ENCODE measurements at places on chromosomes 4 and X.
A peak's percentile ranks its signal among the peaks of the same experiment; 100 is the strongest.

DNA sequence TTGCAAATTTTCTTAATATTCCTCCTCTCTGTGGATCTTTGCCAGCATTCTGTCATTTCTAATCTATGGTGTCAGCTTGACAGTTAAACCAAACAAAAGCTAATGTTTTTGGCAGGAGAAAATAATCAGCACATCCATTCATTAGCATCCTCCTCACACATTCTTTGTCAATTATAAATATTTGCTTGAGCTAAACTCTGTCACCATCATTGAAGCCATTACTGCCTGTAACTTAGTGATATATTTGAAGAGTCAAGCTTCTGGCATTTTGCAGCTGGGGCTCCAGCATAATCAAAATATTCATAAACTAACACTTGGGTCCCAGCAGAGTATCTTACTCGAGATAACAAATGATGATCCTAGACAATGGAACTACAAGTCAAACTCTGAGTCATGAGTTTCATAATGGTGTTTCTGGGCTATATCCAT, 126.1 kb downstream of the EIF4E start:
- DNase-seq = peak; percentile 6

DNA sequence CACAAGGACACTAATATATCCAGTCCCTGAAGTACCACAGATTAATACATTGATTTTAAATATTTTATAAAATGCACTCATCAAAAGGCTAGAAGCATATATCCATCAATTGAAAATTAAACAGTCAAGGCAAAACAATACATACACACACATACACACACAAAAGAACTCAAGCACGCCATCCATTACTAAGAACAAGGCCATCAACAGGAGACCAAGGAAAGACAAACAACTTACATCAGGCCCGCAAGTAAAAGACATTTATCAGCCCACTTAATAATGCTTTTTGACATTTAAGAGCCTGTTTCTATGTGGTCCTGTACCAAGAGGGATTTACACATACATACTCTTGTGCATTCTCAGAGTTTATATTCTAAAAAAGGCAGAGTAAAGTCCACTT, 50.0 kb upstream of the ZNF827 start:
- DNase-seq = no peak

DNA sequence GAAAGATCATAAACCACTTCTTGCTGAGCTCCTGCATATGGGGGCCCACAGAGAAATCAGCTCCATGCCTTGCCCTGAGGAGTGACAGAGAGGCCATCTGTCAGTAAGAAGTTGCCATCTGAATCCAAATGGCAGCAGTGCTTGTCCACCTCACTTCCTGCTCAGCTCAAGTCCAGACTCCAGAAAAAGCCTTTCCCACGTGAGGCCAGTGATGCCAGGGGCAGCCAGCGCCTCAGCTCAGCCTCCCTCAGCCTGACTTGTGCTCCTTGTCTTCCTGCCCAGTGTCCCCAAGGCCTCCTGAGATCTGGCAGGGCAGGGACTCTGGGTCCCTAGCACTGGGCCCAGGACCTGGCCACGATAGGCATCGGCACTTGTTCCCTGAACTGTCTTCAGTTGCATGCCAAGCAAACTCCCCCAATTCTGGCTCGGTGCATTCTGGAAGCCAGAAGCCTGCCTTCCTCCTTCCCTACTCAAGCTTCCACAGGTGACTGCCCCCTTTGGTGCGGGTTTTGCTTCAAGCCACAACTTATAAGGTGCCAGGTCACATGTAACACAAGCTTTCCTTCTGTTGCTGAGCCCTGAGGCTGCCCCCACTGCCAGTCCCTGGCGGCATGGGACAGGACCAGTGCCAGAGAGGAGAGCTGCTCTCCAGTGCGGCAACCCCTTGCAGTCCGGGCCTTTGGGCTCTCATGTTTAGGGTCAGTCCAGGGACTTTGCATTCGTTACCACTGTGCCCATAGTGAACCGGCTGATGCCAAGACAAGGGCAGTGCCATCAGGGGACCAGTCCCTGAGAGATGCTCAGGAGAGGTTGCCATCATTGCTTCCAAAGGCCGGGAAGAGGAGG, 2.2 kb downstream of the ZNF185 start:
- DNase-seq = no peak

DNA sequence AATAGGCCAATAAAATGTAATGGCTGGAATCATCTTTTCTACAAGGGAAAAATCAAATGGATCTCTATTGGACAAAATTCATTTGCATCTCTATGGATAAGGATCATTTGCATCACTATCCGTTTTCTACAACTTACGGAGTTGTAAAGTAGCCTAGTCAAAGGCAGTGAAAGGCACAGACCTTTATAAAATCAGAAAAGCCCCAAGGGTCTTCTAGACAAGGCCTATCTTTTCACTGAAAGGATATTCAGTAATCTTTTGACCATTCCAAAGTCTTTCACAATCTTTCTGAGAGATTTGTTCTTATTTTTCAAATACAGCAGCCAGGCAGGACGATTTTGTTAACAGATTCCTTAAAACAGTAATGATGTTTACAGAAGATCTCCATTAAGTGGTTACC, 119.5 kb upstream of the JADE1 start:
- no peak for DNase-seq

DNA sequence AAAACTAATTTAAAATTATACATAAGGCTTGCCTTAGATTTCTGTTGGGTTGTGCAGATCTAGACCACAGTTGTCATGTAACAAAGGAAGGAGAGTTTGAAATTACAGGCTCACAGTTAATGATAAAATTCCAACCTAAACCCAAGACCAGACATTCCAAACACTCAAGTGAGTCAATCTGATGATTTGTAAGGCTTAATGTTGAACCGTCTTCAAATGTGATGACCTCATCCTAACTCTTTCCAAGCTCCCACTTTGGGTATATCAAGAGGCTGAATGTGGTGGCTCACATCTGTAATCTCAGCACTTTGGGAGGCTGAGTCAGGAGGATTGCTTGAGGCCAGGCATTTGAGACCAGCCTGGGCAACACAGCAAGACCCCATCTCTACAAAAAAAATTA, 149.2 kb downstream of the TBL1X start:
- peak; percentile 89 for DNase-seq

DNA sequence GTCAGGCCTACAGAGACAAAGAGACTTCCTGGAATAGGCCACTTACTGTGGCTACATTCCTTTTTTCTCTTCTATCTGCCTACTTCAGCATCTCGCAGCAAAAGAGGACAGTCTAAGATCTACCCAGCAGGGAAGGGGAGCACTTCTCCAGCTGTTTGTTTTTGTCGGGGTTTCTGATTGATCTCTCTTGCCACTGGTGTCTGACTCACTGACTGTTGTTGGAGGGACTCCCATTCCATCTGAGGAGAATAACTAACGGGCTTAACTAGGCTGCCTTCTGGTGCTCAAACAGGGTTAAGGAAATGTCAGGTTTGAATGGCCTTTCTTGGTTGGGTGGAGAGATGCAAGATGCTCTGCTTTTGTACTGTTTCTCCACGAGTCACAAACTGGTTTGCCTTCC, 100.2 kb upstream of the TMEM164 start:
- peak; percentile 7 for DNase-seq

GRCh38 chr4:20351360-20352162, 99.9 kb downstream of the SLIT2 start:
- DNase-seq = no peak

DNA sequence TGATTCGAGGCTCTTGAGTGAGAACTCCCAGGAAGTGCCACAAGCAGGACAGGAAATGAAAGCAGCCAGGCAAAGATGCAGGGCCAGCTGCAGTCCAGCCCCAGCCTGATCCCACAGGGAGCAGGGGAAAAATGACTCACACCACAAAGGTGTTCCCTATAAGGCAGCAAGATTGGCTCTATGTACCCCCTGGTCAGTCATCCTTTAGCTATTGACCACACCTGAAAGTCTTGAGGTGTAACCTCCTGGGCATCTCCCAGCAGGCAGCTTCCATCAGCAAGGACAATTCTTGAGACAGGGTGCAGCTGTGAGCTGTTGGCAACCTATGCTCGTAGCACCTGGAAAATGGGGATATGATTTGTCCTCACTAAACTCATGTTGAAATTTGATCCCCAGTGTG, 27.9 kb upstream of the EXOC1L start:
- DNase-seq = peak; percentile 9

GRCh38 chr4:153684182-153684970, at the start of gene TLR2:
TSS of gene TLR2 (plus strand) at chr4:153684280. CDS start at chr4:153702908, 18,628 bp downstream.
- DNase-seq = no peak

GRCh38 chrX:51494409-51494808, 2.0 kb downstream of the NUDT11 start:
- no peak for DNase-seq

GRCh38 chrX:5536261-5536660, 692.4 kb downstream of the NLGN4X start:
- DNase-seq = no peak

DNA sequence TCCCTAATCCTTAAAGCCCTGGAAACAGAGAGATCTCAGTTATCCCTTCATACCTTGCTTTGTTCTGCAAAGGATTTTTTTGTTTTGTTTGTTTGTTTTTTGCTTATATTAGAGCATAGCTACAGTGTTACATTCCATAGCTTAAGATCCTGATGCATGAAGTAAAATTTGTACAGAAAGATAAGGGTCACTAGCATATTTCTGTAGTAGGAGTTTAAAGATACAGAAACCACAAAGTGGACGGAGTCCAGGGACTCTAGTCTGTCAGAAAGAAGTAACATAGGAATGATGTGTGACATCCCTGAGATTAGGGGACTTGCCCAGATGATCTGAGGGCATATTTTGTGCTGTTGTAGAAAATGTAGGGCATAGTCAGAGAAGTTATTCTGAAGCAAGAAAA, 151.9 kb upstream of the PLAC1 start:
- DNase-seq = no peak

DNA sequence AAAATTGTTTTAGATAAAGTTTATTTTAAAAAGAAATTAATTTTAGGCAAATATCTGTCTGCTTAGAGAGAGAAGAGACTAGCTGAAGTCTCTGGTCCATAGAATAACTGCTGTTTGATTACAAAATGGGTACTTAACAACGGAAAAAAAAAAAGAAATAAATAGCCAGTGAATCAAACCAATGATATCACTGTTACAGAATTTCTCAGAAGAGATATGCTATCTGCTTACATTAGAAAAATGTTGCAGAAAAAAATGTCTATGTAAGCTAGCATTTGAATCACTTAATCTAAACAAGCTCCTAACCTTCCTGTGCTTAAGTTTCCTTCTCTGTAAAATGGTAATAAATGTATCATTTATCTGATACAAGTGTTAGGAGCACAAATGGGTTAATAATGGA, 189.9 kb downstream of the IL15 start:
- no peak for DNase-seq

DNA sequence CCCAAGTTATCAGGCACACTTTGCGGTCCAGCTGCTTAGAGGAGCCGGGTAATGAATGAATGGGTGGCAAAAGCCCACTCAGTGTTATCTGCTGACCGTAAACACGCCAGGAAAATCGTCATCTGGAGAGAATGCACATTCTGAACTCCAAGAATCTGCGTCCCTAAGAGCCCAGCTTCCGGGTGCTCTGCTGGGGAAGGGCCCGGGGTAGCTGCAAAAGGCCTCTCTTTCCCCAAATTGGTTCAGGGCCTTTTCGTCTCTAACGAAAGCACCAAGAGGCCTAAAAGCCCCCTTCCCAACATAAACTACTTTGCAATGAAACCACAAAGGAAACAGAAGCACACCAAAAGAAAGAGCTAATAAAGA, 1.6 kb upstream of the SFRP2 start:
- DNase-seq = no peak

GRCh38 chrX:97402903-97403302, 519.2 kb downstream of the RPA4 start:
- no peak for DNase-seq

DNA sequence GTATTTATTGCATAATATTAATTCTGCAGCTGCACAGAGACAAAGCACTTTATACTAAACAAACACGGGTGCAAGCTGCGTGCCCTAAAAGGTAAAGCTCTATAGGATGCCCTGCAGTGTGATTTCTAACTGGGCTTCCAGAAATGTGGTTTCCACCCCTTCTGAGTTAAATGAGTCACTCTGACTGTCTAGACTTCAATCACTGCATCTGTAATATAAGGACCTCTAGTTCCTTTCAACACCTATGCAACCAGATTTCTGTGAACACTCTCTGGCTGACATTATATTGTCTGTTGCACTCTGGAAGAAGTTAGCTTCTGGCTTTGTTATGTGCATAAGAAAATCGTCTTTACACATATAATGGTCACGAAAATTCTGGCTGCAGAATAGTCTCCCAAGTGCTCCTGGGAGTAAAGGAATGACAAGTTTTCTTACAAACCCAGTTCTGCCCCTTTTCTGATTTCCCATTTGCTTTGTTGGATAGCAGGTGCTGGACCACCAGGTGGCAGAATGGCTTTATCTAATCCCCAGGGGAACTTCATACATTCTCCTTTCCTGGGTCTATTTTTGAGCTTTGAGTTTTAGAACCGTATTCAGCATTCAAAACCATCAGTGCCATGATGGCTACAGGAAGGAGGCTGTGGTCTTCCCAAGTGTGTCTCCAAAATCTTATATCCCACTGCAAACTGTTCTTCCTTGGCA, 842.2 kb downstream of the STIM2 start:
- DNase-seq = peak; percentile 56

GRCh38 chr4:86818211-86818610, 31.0 kb downstream of the SLC10A6 start:
- DNase-seq = peak; percentile 84

GRCh38 chrX:136574548-136574947, 42.5 kb downstream of the VGLL1 start:
- DNase-seq = no peak

DNA sequence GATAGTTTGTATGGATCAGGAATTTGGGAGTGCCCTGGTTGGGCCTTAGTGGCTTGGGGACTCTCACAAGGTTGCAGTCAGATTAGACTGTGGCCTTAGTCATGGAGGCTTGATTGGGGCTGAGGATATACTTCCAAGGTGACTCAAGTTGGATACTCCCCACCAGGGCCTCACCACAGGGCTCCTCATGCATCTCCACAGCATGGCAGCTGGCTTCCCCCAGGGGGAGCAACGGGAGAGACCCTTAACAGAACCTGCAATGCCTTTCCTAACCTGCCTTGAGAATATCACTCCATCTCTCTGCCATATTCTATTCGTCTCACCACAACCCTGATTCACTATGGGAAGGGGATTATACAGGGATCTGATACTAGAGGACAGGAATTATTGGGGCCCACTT, 161.9 kb downstream of the RELL1 start:
- no peak for DNase-seq

- no peak for DNase-seq
Measured at GRCh38 chrX:66008328-66008970, 31.4 kb downstream of the VSIG4 start.

GRCh38 chr4:121072224-121073003, at the start of gene NDNF:
TSS of gene NDNF (minus strand) at chr4:121072535. CDS start at chr4:121045837, 26,698 bp downstream.
- DNase-seq = peak; percentile 81

- no peak for DNase-seq
Measured at GRCh38 chr4:21380861-21381260, 567.7 kb downstream of the KCNIP4 start.

- DNase-seq = no peak
Measured at GRCh38 chr4:149017002-149017734, 575.0 kb upstream of the NR3C2 start.

DNA sequence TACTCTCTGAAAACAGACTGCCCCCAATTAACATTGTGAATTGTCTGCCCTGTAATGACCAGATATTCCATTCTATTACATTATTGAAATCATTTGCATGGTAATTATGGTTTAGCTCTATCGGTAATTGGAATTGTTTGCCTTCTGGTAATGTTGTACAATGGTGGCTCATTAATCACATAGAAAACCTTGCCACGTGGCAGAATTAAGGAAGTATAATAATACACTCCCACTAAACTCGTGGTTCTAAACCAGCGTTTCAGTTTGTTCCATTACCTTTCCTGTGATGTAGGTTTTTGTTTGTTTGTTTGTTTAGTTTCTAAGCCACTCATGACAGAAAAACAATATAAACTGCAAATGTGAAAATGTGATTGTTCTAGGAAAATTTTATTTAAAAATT, 45.1 kb upstream of the TAPT1 start:
- DNase-seq = no peak

- peak; percentile 19 for DNase-seq
Measured at GRCh38 chrX:153582896-153583295, 16.0 kb downstream of the CCNQ start.
